H1 (cell line): ENCODE measurements at places on chromosomes 13 and 19.
A peak's percentile ranks its signal among the peaks of the same experiment; 100 is the strongest.

DNA sequence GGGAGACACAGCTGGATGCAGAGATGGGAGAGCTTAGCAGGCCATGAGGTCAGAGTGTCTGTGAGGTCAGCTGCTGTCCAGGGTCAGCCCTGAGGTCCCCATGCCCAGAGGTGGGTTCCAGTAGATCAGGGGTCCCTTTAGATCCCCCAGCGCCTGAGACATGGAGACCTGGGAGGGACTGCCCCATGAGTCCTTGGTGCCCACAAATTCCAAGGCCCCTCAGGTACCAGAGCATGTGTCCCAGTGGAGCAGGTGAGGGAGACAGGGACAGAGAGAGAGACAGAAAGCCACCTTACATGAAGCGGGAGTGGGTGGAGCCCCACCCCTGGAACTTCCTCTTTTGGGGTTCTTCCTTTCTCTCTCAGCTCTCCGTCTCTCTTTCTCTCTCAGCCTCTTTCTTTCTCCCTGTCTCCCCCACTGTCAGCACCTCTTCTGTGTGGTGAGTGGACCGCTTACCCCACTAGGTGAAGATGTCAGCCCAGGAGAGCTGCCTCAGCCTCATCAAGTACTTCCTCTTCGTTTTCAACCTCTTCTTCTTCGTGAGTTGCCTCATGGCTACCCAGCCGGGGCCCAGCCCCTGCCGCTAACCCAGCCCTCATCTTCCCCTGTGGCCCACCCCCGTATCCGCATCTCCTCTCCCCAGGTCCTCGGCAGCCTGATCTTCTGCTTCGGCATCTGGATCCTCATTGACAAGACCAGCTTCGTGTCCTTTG is at the start of gene CD37:
Gene CD37 (plus strand): TSS at position 336 of the 713 bp plus-strand sequence. CDS start 135 bp downstream, at position 471.
- no peak within 1 kb of the TSS for H3K4me3 ChIP-seq
- no peak within 1 kb of the TSS for H3K27ac ChIP-seq
- DNase-seq: no peak
- peaks cover 8% of the 10 kb centered on the region for H3K4me1 ChIP-seq
- peaks cover 3% of the 10 kb centered on the region; the same call in 1 of the 2 replicates for H3K27me3 ChIP-seq

GRCh38 chr13:32949820-32950219 is 66.4 kb upstream of the KL start:
- H3K27ac ChIP-seq: no peak overlapping the region
- no peaks in the 10 kb centered on the region for H3K36me3 ChIP-seq
- H3K27me3 ChIP-seq: no peaks in the 10 kb centered on the region
- no peak for DNase-seq
- no peak overlapping the region for H3K4me3 ChIP-seq

DNA sequence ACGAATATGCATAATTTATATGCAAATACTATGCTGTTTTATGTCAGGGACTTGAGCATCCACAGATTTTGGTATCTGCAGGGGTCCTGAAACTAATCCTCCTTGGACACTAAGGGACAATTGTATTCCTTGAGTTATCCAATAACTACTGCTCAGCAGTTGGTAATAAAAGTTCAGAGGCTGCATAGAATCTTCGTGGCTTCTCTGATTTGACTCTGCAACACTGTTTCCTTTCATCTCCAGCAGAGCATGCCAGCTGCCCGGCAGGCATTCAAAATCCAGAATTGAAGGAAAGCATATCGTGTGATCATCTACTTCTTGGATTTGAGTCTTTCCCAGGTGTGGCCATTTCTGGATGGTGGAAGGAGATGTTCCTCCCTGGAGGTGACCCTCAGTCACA is 64.5 kb upstream of the MRI1 start:
- DNase-seq: no peak
- H3K4me3 ChIP-seq: no peak overlapping the region
- H3K27ac ChIP-seq: no peak overlapping the region
- no peaks in the 10 kb centered on the region for H3K36me3 ChIP-seq
- no peaks in the 10 kb centered on the region for H3K4me1 ChIP-seq

DNA sequence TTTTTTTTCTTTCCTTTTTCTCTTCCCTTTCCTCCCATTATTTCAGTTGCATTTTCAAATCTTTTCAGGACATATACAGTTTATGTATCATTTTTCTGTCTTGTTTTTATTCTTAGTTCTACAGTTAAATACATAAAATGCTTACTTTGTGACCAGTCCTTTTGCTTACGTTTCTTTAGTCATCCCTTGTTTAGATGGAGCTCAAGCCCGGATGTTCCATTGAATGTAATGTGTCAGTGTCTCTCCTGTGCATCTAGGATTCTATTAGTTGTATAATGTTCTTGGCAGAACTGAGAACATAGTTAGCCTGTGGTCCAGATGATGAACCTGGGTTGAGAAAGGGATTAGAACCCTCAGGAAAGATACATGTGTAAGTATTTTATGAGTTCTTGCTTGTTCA is 17.8 kb downstream of the WASF3 start:
- H3K27ac ChIP-seq: no peak overlapping the region
- no peak overlapping the region for H3K4me3 ChIP-seq
- no peaks in the 10 kb centered on the region for H3K4me1 ChIP-seq
- DNase-seq: no peak
- no peaks in the 10 kb centered on the region for H3K36me3 ChIP-seq

DNA sequence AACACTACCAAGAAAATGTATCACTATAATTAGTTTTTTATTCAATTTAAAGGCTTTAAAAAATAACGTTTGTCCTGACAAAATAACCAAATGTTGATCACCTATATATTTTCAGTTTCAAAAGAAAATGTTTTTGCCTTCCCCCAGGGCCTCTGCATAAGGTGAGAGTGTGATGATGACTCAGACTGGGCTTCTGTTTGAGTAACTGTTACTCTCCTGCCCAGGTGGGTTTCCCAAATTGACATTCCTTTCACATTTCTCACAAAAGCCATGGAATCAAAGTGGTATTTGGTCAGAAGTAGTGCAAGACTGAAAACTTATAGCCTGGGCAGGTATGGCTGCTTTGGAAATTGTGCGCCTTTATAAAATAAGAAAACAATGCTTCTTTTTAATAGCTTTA is 180.6 kb downstream of the COG6 start:
- H3K27ac ChIP-seq: no peak overlapping the region
- H3K4me3 ChIP-seq: no peak overlapping the region
- H3K36me3 ChIP-seq: no peaks in the 10 kb centered on the region
- DNase-seq: no peak
- H3K27me3 ChIP-seq: no peaks in the 10 kb centered on the region
- no peaks in the 10 kb centered on the region for H3K4me1 ChIP-seq

GRCh38 chr19:4139614-4140236 is 13.7 kb upstream of the CREB3L3 start:
- H3K27ac ChIP-seq: no peak overlapping the region
- H3K4me1 ChIP-seq: no peaks in the 10 kb centered on the region
- peak; percentile 99 for DNase-seq
- no peaks in the 10 kb centered on the region for H3K27me3 ChIP-seq
- no peaks in the 10 kb centered on the region for H3K36me3 ChIP-seq

DNA sequence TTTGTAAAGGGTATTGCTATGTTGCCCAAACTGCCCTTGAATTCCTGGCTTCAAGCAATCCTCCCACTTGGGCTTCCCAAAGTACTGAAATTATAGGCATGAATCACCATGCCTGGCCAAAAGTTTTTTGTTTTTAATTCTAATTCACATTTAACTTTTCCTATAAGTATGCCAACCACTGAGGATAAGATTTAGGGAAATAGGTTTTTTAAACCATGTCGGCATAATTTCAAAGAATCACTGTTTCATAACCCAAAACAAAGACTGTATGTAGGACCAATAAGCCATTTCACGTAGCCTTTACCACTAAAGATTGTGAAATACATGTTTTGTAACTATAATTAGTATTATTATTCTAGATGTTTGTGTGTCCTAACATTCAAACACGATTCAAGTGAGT is 8.2 kb downstream of the ZDHHC20 start:
- no peaks in the 10 kb centered on the region for H3K4me1 ChIP-seq
- H3K4me3 ChIP-seq: no peak overlapping the region
- no peak for DNase-seq
- no peaks in the 10 kb centered on the region for H3K27me3 ChIP-seq
- no peaks in the 10 kb centered on the region for H3K36me3 ChIP-seq

- peaks cover 3% of the 10 kb centered on the region for H3K4me1 ChIP-seq
- H3K36me3 ChIP-seq: peaks cover 3% of the 10 kb centered on the region; the same call in 1 of the 2 replicates
- peak; percentile 100 for DNase-seq
- peak overlapping the region; percentile 38 for H3K4me3 ChIP-seq
These were observed 2.8 kb downstream of the DMPK start for GRCh38 chr19:45779231-45780145.
